ENCODE measurements at places on chromosomes 7 and 10.

DNA sequence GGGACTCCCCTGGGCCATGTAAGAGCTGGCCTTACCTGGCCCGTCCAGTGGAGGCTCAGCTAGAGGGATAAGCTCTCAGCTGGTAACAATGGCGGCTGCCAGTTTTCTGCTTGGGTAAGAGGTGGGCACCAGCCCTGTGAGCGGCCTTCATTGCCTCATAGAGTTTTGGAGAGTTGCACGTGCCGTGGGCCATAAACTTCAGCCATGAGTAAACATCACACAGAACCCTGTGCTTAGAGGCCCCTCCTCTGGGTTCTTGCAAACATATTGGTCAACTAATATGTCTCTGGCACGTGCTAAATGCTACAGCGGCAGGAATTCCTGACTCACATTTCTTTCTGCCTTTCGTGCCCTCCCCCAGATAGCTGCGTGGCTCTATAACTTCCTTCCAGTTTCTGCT is 103.9 kb upstream of the LEP start:
- DNase-seq = no peak

DNA sequence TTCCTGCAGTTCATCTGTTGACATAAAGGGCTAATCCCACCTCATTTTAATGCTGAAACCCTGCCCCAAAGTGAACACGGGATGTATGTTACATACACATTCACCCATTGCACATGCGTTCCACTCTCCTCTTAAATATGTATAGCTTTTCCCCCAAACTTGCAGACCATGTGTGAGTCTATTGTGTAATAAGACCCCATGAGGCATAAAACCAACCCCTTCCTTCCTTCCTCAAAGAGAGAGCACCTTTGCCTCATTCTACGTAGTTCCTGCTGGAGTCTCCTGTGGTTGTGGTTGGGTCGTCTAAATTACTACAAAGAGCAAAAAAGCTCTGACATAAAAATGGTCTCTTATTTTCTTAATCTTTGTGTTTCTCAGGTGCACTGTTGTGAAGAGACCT is 345.7 kb upstream of the KLF6 start:
- no peak for DNase-seq

GRCh38 chr10:105973902-105974301 is 1190.6 kb downstream of the SORCS1 start:
- DNase-seq = no peak

DNA sequence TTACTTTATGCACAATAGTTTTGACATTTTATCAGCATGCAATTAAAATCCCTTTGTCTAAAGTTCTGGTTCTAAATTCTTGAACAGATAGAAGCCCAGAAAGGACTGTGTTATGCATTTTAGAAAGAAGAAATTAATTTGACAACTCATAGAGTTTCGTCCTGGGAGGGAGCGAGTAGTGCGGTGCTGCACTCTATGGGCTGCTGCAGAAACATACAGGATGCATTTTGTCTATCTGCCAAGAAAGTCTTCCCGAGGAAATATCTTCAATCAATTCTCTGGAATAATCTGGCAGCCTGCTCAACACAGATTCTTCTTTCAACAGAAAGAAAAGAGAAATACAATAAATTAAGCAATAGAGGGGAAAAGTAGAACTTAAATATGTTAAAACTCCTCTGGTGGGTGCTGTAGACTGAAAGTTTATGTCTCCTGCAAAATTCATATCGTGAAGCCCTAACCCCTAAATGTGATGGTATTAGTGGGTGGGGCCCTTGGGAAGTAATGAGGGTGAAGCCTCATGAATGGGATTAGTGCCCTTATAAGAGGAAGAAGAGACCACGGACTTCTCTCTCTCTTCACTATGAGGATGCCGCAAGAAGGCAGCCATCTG is 39.0 kb upstream of the IFRD1 start:
- DNase-seq = no peak

GRCh38 chr7:47764746-47765145 is 182.8 kb upstream of the TNS3 start:
- no peak for DNase-seq

DNA sequence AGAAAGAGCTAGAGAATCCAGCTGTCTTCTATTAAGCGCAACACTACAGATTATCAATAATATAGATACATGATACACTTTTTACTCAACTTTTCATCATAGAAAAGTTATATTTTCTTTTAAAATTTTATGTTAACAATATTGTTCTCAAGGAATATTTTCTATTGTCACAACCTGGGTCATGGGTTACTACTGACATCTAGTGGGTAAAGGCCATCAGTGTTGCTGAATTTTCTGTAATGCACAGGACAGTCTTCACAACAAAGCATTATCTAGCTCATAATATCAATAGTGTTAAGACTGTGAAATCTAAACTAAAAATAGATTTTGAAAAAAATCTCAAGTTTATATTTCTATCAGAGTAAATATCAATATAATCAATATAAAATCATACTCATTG is 209.8 kb downstream of the ZNF33B start:
- DNase-seq = no peak

DNA sequence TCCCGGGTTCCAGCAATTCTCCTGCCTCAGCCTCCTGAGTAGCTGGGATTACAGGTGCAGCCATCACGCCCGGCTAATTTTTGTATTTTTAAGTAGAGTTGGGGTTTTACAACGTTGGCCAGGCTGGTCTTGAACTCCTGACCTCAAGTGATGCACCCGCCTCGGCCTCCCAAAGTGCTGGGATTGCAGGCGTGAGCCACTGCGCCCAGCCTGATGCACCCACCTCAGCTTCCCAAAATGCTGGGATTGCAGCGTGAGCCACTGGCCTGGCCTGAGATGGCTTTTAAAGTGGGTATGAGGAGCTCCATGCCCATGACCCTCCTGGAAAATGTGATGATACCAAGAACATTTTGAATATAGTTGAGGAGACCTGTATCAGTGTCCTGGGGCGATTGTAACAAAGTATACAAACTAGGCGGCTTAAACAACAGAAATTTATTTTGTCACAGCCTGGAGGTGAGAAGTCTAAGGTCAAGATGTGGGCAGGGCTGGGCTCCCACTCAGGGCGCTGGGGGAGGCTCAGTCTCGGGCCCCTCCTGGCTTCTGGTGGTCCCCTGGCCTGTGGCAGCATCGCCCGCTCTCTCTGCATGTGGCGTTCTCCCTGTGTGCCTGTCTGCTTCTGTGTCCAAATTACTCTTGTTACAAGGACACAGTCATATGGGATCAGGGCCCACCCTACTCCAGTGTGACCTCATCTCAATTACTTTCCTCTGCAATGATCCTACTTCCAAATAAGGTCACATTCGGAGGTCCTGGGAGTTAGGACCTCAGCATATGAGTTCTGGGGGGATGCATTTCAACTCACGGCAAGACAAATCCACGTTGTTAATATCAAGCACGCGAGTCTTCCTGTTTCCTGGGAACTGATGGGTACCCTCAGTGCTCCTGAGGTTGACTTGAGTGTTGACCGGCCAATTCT is 108.8 kb downstream of the ACTR3B start:
- DNase-seq = no peak

GRCh38 chr7:47954231-47954911 is 6.1 kb upstream of the PKD1L1 start:
- no peak for DNase-seq

DNA sequence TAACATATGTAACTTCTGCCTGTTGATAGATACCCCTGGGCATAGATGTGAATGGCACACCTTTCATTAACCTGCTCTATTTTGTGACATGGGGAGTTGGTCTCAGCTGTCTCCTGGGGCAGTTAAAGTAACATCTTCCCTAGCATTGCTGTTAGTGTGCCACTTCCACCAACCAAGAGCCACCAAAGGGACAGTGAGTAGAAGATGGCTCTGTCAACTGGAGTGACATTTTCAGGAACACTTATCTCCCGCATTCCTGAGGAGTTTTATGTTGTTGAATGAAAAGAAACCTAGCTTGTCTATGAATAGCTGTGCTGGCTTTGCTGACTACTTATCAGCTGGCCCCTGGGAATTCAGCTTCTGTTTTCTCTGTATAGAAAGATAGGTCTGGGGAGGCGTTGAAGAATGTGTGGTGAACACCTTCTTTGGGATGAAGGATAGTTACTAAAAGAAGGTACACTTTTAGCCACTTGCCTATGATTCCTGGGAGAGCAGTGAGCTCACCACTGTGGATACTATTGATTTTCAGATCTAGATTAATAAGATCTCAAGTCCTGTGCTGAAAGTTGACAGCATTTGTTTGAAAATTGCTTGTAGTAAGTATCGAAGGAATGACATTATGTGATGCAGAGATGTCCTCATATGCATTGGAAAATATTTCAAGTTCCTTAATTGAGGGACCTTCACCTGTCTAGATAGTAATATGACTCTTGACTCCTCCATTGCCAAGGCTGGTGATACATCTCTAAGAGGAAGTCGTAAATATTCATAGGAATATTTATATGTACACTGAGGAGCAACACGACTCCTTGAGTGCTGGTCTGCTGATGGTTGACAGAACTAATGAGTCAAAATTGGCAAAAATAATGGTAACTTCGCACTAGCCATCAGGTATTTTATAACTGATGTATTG is 7.6 kb downstream of the STARD3NL start:
- no peak for DNase-seq

GRCh38 chr10:31618541-31619291 is 299.7 kb downstream of the ZEB1 start:
- no peak for DNase-seq

DNA sequence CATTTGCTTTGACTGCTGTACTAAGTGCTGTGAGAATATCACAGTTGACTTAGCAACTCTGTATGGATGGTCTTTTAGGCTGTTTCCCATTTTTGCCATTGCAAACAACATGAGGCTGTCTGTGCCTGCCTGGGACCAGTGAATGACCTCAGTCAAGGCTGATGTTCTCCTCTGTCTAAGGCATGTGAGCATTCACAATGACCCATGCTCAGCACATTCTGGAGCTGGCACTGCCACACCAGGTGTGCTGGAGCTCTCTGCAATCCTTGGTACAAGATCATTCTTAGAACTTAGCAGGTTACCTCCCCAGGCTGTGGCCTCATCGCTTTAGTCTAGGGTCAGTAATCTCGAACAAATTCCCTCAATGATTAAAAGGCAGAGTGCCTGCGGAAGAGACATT is 61.9 kb downstream of the SH3PXD2A start:
- no peak for DNase-seq

GRCh38 chr7:590731-591551 is 71.3 kb upstream of the PDGFA start:
- DNase-seq = no peak

GRCh38 chr7:157715071-157715937 is 378.5 kb downstream of the DNAJB6 start:
- DNase-seq = no peak

DNA sequence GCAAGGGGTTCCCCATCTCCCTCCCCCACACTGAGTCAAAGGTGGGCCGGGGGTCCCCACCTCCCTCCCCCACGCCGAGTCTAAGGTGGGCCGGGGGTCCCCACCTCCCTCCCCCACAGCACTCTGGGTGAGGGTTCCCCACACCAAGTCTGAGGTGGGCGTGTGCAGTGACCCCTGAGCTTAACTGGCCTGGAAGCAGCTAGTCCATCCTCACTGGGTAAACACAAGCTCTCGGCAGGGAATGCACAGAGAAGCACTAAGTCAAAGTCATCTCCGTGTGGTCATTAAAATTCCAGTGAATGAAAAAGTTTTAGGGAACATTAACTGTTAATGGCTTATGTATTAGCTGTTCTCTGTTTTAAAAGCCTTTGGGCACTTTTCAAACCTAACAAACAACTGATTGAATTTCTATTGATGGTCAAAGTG is 43.7 kb upstream of the PRKAR1B start:
- DNase-seq = no peak

- DNase-seq = no peak
Observed at GRCh38 chr7:26441611-26442277, 150.1 kb downstream of the SNX10 start.

GRCh38 chr7:137266764-137267163 is 76.8 kb downstream of the PTN start:
- no peak for DNase-seq

DNA sequence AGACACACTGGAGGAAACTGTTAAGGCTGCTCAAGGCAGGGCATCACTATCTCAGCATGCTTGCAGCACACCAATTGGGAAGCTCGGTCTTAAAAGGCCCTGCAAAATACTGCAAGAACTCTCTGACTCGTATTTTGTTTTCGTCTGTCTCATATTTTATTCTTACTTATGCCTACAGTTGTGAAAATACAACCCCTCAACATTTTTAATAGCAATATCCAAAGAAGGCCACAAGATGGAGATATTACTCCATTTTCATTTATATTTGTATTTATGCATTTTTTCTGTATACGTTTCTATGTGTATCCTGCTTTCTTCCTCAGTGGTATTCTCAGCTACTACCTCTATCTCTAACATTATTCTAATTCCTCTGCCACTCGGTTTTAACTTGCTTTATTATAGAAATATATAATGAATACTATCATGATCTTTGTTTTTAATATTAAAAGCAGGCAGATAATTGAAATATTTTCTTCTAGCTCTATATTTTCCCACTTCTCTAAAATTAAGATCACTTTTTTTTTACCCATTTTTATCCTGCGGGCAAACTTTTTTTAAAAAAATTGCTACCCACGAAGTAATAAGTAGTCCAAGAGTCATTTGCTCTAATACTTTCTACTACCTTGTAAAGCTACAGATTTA is 10.0 kb downstream of the DNAJC1 start:
- DNase-seq = no peak

DNA sequence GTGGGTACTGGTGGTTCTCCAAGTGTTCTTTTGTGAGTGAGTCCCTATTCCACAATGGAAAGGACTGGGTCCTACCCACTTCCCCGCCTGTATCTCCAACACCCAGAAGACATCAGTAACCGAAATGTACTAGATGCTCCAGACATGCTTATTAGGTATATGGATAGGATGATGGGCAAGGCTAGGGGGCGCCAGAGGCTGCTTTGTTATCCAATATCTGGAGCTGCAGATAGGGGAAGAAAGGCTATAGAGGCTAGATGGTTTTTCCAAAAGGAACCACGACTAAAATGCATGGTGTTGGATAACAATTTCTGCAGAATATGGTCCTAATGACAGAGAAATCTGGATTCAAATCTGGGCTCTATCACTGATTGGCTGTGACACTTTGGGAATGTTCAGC is 56.2 kb upstream of the TM9SF3 start:
- peak; percentile 28 for DNase-seq

- DNase-seq = no peak
Observed at GRCh38 chr10:104066945-104067344, 18.7 kb downstream of the COL17A1 start.

- DNase-seq = no peak
Observed at GRCh38 chr7:150737265-150738055, at the start of gene GIMAP5. TSS of gene GIMAP5 (plus strand) at chr7:150737418. CDS start at chr7:150740885, 3,467 bp downstream.

- DNase-seq = peak; percentile 67
Observed at GRCh38 chr10:89644967-89645741, at the start of gene PANK1. TSS of gene PANK1 (minus strand) at chr10:89645242. CDS start at chr10:89644891, 351 bp downstream.

GRCh38 chr7:151756076-151756731 is 120.7 kb downstream of the PRKAG2 start:
- DNase-seq = no peak

GRCh38 chr10:84524435-84524834 is 196.0 kb downstream of the CCSER2 start:
- no peak for DNase-seq

GRCh38 chr7:107130487-107131220 is 38.1 kb upstream of the HBP1 start:
- DNase-seq = peak; percentile 1

- DNase-seq = no peak
Observed at GRCh38 chr10:90675621-90676020, 182.2 kb downstream of the HTR7 start.

Data from NCI-H510A (cell line).